Suprapubic skin (tissue), 4 donors: ENCODE measurements at places on chromosomes 6 and 20. TPM values are rescaled to one million over a fixed set of nuclear protein-coding genes. Genes with fewer than 3 reads are reported as not detected.

DNA sequence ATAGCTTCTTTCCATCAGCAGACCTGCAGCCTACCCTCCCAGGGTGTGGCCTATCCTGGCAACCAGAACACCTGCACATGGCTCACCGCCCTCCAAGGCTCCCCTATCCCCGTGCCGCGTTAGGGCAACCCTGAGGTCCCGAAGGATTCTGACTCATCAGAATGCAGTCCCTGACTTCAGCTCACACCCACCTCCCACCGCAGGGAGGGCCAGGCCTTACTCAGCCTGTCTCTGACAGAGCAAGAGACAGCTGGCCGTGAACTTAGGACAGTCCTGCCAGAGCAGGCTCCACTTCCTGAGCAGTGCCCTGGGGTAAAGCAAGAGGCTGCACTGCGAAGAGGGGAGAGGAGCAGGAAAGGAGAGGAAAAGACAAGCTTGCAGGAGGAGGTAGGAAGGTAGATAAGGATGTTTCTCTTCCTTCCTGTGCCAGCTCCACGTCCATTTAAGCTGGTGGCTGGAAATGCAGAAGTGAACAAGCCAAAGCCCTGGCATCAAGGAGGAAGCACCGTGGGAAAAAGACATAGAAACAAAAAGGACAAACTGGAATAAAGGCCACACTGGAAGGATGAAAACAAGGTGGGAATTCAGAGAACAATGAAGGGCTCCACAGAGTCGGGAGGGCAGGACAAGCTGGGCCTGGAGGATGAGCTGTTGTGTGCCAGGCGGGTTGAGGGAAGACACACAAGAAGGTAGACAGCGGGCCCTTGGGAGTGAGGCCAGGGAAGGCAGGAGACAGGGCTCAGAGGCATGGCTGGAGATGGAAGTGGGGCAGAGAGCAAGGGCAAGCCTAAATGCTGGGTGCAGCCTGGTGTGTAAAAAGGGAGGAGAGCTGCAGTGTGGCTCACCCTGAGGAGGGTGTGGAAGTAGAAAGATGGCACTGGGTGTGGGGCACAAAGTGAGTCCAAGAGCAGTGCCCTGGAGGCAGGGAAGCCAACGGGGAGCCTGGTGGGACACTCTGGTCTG is 102.7 kb downstream of the SLC23A2 start:
- no peak for DNase-seq

- DNase-seq = no peak
These were observed 22.8 kb upstream of the TAF4 start for GRCh38 chr20:62088258-62089127.

DNA sequence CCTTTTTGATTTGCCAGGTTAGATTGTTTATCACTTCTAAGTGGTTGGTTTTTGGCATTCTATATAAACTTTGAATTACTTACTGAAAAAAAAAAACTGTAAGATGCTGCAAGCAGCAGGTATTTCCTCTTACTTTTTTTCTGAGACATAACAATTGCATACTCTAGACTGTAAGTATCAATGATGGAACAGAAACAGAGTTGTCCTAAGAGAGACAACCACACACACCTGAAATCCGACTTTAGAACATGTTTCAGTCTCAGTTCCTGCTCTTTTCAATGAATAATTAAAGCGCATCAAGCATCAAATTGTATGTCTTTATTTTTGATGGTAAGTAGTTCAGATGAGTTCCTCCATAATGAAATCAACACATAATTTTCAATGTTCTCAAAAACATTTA is 105.3 kb upstream of the KHDRBS2 start:
- no peak for DNase-seq

GRCh38 chr6:75563032-75563431 is 38.6 kb upstream of the SENP6 start:
- no peak for DNase-seq

GRCh38 chr6:87200469-87201175 is 45.3 kb downstream of the ZNF292 start:
- DNase-seq = peak; percentile 72

C20orf141 gene
- not detected for total RNA-seq

IL17A gene
- total RNA-seq = not detected
